ENCODE measurements at places on chromosomes 11 and 22.
A peak's percentile ranks its signal among the peaks of the same experiment; 100 is the strongest.

DNA sequence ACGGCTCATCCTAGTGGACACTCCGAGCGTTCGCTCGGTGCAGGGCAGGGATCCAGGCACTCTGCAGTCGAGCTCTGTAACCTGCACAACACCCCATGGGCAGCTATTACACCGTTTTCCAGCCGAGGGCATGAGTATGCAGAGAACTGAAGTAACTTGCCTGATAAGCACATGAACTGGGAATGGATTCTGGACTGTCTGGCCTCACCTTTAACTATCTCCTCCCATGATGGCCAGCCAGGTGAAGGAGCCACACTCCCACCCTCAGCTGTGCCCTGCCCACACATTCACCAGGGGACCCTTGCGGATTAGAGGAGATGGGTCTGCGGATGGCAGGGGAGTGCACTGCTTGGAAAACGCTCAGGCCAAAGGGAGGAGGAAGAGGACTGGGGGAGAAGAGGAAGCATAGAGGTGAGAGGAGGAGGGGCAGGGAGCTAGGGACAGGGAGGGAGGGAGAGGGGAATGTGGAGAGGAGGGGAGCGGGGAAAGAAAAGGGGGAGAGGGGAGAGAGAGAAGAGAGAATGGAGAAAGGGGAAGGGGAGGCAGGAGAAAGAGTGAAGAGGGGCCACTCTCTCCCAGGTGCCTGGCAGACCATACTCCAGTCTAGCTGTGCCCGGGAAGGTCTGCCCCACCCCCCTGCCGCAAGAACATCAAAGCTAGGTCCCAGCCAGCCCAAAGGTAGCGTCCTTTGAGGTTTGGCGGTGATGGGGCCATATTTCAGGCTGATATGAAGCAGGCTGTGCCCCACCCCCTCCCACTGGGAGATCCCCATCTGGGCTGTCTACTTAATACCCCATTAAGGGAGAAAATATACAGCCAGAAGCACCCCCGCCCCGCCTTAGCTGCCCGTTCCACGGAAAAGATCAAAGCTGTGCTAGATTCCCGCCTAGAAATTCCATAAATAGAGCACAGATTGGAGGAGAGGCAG, 33.2 kb upstream of the TCF20 start:
- DNase-seq = no peak

DNA sequence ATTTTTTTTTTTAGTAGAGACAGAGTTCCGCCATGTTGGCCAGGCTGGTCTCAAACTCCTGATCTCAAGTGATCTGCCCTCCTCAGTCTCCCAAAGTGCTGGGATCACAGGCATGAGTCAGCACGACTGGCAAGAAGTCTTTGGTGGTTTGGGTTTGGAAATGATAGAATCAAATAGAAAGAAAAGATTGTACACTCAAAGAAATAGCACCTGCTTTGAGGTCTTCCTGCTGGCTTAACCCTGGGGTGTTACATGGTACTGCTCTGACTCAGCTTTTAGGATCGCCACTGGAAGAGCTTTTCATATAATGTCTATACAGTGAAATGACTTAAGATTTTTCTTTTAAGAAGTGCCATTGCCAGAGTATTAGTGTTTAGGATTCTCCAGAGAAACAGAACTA, 50.2 kb downstream of the JAM3 start:
- DNase-seq = peak; percentile 50

GRCh38 chr11:120710354-120711131, 199.0 kb downstream of the GRIK4 start:
- DNase-seq = no peak

GRCh38 chr11:32043737-32044136, 47.1 kb upstream of the RCN1 start:
- DNase-seq = no peak

DNA sequence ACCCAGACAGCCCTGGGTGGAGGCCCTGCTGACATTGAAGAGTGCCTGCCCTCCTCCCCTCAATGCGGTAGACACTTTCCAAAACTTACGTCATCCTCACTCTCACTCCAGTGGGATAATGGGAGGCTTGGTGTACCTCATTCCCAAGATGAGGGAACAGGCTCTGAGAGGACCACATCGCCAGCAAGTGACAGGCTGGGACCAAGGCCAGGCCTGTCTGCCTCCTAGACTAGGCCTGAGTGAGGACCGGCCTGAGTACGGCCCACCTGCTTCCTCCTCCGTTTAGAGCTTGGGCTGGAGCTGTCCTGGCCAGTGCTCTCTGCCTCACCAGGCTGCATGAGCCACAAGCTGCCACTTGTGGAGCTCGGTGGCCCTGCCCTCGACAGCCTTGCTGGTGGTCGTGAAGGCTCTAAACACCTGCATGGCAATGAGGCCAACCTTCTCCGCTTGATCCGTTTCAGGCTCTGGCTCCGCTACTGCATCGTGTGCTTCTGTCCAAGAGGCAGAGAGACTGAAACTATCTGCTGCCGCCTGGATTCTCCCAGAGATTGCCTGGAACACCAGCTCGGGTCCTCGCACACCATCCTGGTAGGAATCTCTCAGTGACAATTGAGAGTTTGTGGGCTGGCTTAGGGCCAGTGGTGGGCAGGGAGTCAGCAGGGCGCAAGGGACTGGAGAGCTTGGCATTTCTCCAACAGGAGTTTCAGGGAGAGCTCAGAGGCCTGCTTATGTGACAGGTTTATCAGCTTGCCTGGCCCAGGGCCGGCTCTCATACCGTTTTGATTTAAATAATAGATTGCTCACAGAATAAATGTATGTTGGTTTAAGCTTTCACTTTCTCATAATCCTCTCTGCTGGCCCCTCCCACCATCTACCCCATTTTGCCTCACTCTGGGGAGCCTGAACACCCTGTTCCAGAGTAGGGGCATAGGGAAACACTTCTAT, 9.4 kb downstream of the LRRC75B start:
- no peak for DNase-seq

DNA sequence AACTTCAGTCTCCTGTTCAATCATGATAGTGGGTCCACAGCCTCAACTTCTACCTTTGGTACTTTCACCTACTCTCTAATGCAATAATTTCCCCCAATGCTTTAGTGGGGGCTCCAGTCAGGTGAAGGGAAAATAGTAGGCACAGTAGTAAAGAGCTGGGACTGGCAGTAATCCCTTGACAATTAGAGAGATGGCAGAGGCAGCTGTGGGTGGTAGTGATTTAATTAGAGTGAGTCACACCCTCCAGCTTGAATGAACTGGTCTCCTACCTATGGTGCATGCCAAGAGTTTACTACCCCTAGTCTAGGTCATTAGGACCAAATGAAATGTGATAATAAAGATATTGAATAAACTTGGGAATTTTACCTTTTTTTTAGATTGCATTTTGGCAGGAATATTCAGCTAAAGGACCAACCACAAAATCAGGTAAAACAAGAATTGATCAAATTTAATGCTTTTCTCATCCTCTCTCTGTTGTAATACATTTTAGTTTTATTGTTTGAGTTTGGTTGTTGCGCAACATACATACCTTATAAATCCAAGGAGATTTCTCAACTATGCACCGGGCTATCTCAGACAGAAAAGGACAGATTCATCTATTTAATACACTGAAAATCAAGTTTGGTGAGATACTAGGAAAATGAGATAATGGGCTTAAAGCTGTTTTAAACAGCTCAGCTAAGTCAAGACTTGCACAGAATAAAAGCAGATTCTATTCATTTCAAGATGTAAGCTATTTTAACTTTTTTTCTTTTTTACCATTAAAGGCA, 9.0 kb downstream of the PRRG4 start:
- DNase-seq = no peak

- DNase-seq = peak; percentile 81
Observed at GRCh38 chr22:24427500-24428164, at the start of gene ADORA2A. TSS of gene ADORA2A (plus strand) at chr22:24427599. CDS start at chr22:24433405, 5,806 bp downstream.

DNA sequence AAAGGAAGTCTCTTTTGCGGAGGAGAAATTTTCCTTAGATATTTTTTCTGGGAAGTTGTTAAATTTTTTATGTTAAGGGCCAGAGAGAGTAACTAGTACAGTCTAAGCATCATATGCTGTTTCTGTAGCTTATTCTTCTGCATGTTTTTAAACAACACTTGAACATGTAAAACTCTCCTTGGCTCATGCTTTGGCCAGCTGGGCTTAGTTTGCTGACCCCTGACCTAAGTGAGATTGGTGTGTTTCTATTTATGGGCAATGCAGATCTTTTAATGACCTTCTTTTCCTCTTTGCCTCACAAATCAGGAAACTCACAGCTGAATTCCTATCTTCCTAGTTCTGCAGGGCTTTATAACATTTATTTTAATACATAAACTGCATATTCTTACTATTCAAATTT, 942.5 kb downstream of the OPCML start:
- DNase-seq = no peak

GRCh38 chr11:3989921-3990290, 104.7 kb upstream of the RRM1 start:
- peak; percentile 15 for DNase-seq

GRCh38 chr22:49775191-49775866, 52.3 kb downstream of the BRD1 start:
- no peak for DNase-seq
